Stimulated activated CD8-positive, alpha-beta memory T cell treated with anti-CD3 and anti-CD28 coated beads, Interleukin-4, amount 100 ng/mL, for 1 hour (primary cell): ENCODE measurements at places on chromosomes 16 and 17.

- no peak for DNase-seq
Observed at GRCh38 chr17:15436473-15437302, 30.7 kb downstream of the CDRT4 start.

- no peak for DNase-seq
Observed at GRCh38 chr16:67277294-67277998, 1.9 kb upstream of the PLEKHG4 start.

DNA sequence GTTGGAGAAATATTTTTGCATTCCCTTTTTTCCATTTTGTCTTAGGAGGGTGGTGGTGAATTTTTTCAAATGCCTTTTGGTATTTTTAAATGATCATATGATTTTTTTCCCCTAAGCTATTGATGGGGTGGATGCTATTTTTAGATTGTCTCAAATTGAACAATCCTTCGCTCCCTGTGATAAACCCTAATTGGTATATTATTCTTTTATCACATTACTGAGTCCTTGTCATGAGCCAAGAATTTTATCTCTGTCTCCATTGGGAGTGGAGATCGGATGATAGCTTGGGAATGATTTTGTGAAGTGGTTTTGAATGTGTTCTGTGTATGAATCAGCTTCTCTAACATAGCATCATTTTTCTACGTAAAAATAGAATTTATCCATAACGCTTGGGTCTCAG lies 15.4 kb downstream of the NECAB2 start:
- DNase-seq, result no peak

GRCh38 chr17:2690165-2691068 lies 21.1 kb downstream of the CLUH start:
- DNase-seq, result no peak

- DNase-seq, result no peak
Observed at GRCh38 chr16:20318006-20318405, 9.3 kb downstream of the GP2 start.

DNA sequence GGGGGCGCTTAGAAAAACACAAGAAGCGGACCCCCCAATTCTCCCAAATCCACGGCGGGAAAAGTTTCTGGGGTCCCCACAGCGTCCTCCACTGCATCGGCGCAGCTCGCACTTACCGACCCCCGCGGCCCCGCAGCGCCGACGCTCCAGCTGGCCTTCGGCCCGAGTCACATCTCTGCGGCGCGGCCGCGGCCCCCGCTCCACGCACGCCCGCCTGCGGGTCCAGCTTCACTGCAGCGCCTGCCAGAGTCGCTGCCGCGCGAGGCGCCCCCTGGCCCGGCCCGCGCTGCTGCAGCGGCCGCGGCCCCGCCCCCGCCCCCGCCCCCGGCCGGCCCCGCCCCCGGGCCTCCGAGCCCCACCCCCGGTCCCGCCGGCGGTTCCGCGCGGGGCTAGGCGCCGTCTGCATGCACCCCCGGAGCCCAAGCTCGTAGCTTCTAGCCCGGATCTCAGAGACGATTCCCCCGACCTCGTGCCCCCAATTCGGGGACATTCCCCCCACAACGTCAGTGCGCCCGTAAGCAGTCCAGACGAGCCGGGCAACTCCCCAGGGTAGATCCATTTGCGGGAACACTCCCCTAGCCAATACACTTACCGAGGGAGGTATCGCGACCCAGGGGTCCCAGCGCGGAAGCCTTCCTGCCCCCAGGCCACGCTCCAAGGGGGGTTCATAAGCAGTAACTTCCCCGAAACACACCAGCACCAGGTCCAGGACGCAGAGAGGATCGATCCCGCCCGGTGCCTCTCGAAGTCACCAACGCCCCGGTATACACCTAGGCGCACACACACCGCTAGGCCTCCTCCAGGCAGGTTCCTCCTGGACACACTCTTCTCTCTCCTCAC lies at the start of gene GPRC5B:
Gene GPRC5B, minus strand, starts transcription at position 238 of the 840 bp plus-strand sequence. CDS start 12,003 bp downstream, outside the sequence.
- DNase-seq, result no peak

DNA sequence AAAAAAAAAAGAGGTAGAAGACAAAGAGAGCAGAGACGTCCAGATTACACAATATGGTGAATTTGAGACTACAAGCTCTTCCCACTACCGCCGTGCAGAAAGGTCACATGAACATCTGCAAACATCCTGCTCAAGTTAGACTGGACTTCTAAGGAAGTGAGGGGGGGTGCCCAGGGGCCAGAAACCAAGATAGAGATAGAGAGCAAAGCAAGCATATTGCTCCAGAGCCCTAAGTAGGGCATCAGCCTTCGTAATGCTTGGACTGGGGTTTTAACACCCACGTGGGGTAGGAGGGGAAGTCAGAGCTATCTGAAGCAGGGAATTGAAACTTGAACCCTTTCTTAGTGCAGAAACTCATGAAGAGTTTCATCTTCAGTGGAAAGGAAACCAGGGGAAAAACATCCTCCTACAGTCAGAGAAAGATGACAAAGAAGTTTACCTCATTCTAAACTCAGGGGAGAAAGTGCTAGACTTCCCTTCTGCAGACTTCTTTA lies 8.7 kb downstream of the CLEC19A start:
- DNase-seq, result no peak

GRCh38 chr17:42034059-42034458 lies 14.2 kb downstream of the NKIRAS2 start:
- DNase-seq, result no peak

DNA sequence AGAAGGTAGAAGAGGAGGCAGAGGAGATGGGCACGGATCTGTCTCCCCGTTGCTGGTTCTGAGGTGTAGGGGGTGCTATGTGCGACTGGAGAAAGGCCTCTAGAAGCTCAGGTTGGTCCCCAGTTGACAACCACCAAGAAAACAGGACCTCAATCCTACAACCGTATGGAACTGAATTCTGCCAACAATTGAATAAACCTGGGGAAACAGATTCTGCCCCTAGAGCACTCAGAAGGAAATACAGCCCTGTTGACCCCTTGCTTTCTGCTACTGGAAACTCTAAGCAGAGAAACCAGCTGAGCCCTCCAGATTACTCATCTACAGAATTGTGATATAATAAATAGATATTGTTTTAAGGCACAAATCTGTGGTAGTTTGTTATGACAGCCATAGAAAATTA lies 313.0 kb upstream of the GOT2 start:
- no peak for DNase-seq
